Breast epithelium (tissue), 4 donors: ENCODE measurements at places on chromosomes 1 and 21.

GRCh38 chr1:215043401-215043800, 39.1 kb upstream of the KCNK2 start:
- no peak for DNase-seq

- no peak for DNase-seq
These were observed 49.4 kb upstream of the A3GALT2 start for GRCh38 chr1:33370301-33370700.

DNA sequence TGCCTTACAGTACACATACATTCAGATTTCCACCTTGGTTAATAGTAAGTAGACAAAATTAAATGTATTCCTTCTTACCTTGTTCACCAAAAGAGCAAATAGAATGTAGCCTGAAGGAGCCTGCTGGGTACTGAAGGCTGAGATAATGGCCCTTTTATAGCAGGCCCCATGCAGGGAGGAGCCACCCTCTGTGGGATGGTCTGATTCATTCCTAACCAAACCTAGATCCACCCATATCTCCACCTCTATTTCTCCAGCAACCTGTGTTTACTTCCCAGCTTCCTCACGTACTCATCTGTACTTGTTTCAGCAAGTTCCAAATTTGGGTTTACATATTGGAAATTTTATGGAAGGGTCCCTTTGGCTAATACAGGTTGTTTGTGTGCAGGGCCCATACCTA, at the start of gene FLG:
Gene FLG (minus strand): TSS at position 129 of the 400 bp plus-strand sequence. CDS start 9,783 bp downstream, outside the sequence.
- DNase-seq: no peak

DNA sequence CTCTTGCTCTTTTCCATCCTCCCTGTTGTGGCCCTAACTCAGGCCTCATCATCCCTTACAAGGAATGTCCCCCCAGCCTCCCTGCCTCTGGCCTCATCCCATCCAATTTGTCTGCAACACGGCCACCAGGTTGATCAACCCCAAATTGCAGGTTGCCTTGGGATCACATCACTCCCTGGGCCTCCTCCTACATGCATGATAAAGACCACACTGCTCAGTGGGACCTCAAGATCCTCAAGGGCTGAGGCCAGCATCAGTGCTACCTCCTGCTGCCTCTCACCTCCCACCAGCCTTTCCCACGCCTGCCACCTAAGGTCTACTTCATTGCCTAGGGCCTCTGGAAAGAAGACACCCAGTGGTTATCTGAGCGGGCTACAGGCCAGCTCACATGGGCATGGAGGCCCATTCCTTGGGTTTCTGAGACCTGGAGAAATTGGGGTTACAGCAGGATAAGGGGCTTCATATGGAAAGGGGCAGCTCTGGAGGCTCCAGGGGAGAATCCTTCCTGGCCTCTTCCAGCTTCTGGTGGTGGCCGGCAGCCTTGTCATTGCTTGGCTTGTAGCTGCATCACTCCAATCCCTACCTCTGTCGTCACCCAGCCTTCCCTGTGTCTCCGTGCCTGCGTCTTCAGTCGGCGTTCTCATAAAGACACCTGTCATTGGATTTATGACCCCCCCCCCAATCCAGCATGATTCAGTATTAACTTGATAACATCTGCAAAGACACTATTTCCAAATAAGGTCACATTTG, 60.5 kb downstream of the KLHDC7A start:
- no peak for DNase-seq

GRCh38 chr1:192601567-192601966, 26.0 kb downstream of the RGS1 start:
- DNase-seq: no peak

- DNase-seq: no peak
These were observed 16.6 kb upstream of the DISP3 start for GRCh38 chr1:11462224-11462923.

DNA sequence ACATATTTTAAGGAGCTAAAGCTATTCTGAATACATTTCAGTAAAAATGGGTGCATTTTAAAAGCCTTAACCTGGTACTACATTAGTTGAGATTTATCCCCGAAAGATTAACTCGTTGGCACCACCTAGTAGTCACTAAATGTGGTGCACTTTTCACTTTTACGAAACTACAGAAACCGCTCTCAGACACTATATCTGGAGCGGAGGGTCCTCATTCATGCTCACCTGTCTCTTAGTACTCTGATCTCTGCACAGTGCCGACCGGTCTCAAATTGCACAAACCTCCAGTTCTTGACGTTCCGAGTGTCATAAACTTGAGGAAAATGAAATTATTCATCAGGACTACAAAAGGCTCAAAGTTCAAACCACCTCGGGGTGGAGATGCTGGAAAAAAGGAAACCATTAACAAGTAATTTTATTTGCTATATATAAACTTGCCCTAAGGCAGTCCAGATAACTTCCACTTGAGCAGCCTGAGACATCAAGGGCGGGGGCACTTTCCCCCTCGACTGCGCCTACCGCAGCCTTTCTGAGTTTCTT, 722 bp downstream of the LZIC start:
- no peak for DNase-seq

DNA sequence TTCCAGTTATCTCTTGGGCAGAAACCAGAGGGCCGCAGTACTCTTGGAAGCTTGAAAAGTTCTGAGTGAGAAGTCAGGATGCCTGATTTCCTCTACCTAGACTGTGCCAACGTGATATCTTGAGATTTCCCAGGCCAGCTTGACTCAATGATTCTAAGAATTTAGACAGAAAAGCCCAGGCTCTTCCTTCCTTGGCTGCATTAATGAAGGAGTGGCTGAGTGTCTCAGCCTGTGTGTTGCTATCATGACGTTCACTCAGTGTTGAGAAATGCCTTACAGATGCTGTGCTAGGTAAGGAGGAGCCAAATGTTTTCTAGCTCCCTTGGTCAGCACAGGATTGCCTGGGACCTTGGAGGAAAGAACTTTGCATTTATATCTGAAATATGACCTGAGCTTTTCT, 454.1 kb upstream of the USP24 start:
- DNase-seq: no peak

- no peak for DNase-seq
These were observed 43.9 kb upstream of the TACSTD2 start for GRCh38 chr1:58620926-58621325.

DNA sequence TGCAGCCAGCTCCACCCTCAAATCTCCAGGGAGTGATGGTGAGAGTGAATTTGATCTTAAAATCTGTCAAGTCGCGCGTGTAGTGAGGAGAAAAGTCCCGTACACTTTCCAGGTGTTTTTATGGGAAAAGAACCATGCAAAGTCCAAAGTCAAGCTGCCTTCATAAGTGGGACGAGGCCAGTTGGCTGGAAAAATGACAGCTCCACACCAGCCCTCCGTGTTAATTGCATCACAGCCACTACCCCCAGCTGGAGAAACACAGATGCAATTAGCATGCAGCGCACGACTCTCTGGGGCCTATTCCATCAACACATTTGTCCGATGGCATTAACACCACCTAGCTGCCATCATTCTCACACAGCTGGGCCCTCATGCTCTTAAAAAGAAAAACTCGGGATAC, 68.4 kb downstream of the KLHDC7A start:
- DNase-seq: no peak

DNA sequence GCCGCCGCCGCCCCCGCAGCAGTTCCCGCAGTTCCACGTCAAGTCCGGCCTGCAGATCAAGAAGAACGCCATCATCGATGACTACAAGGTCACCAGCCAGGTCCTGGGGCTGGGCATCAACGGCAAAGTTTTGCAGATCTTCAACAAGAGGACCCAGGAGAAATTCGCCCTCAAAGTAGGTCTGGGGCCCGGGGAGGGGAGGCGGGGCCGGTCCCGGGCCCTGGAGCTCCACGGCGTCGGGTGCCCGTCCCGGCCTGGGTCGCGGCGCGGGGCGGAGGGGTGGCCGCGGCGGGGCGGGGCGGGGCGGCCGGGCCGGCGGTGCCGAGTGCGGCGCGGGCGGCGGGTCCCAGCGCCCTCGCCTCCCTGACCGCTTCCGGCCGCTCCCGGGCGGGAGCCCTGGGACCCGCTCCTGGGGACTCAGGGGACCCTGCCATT, 646 bp downstream of the MAPKAPK2 start:
- DNase-seq: no peak

- no peak for DNase-seq
These were observed 135.7 kb upstream of the ZNF648 start for GRCh38 chr1:182196897-182197870.

DNA sequence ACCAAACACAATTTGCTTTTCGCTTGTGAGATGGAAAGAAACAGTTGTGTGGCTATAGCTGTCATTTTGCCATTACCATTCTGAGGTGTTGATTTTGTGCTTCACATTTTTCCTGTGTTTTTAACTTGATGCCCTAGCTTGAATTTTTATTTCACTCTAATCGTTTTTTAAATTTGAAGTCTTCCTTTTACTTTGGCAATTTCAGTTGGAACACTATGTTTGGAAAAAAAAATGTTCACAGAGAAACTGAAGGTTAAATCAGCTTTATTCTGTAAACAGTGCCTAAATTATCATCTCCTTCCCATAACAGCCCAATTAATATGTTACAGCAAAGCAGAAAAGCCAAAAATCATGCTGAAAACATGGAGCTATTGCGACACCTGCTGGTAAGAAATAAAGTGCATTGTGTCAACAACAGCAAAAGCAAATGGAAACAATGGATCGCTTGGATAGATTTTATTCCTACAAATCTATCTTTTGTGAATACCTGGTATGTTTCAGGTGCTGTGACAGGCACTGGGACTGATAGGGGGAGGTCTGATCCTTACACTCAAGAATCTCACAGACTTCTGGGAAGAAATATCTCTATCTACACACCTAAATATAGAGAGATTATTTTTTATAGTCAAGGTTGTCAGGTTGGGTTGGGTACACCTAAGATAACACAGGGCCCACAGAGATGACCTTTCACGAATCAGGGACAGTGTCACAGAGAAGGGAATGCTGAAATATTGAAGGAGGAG, 16.2 kb upstream of the ERICH3 start:
- no peak for DNase-seq

DNA sequence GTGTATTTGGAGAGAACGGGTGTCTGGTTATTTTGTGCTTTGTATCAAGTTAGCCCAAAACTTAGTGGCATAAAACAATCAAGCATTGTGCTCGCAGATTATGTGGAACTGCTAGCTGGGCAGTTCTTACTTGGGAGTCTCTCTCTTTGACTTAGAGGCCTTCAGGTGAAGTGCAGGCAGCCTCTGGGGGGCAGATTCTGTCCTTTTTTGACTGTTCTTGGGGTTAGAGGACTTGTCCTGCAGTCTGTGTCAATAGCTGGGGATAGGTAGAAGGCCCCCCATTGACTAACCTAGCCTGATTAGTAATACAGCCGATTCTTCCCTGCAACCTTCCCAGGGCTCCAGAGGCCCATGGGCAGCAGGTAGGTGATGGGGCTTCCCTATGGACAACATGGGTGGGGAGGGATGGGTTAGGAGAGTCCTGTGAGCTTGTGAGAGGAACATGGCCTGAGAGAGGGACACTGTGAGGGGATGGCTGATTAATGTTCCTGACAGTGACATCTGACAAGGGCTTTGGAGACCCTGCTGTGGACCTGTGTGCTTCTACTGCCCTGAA, 37.2 kb upstream of the ACOT11 start:
- no peak for DNase-seq

DNA sequence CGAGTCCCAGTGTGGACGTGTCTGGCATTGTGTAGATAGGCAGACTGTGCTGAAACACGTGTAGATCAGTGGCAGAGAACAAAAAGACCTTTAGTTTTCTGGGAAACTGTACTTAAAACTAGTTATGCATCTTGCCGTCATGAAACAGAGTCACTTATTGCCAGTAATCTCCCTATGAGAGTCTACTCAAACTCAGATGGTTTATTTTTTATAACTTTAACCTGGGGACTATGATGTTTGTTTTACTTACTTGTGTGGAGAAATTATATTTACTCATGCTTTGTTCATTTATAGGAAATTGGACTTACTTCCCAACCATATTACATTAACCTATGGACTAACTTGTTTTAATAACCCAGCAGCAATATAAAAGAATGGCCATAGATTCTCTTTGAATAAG, 54.1 kb upstream of the ABCG1 start:
- DNase-seq: no peak

- no peak for DNase-seq
These were observed 165.2 kb downstream of the NTMT2 start for GRCh38 chr1:170310951-170311350.

DNA sequence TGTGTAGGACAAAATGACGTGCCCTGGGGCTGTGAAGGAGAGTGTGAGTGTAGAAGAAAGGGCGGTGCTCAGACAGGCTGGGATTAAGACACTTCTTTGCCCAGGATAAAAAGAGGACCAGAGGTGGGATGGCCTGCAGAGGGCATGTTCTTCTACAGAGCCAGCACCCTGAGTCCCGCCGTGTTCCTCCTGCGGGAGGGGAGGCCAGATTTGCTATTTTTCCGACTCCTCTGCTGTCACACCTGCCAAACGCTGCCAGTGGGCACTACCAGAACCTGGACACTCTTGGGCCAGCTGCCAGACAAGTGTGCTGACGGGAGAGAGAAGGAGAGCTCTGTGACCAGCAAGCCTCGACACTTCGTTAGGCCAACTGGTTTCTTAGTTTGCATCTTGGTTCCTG, 206.4 kb downstream of the PLD5 start:
- DNase-seq: no peak

- DNase-seq: no peak
These were observed 110.9 kb upstream of the APP start for GRCh38 chr21:26281506-26281905.

- DNase-seq: no peak
These were observed 65.4 kb downstream of the TIAM1 start for GRCh38 chr21:31278511-31279130.

DNA sequence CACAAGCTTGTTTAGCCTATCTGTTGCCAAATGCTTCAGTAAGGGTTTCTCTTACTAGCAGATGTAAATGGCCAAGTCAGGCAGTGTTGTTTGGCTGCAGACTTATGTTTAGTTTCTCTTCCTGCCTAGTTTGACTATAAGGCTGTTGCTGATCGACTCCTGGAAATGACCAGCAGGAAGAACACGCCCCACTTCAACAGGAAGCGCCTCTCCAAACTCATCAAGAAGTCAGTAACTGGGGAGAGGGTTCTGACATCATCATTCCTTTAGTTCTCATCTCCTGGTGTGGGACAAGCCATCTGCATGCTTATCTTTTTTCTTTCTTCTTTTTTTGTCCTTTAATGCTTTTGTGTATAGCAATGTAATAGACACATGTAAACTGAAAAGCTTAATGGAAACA, 25.1 kb downstream of the RRP1B start:
- DNase-seq: no peak

- DNase-seq: no peak
These were observed 57.6 kb downstream of the KIF1B start for GRCh38 chr1:10267921-10268320.

DNA sequence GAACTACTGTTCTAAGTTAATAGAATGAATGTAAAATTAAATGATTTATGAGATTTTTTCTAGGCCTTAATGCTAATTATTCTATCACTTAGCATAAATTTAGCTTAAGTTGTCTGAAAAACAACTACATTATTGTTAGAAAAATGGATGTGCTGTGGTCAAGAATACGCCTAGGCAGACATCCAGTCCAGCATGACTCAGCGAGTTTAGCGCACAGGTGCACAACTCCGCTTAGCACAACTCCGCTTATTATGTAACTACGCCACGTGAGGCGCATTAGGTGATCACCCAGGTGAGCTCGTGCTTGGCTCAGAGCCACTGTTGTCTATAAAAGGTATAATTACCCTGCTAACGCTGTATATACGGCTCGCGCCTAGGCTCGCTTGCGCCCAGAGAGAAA, 1043.6 kb upstream of the ADGRL4 start:
- DNase-seq: no peak
